ENCODE measurements at places on chromosomes 3 and 15. TPM values are rescaled to one million over a fixed set of nuclear protein-coding genes. Genes with fewer than 3 reads are reported as not detected.

CPN2 gene
- total RNA-seq, result not detected

EFCAB12 gene
- 0.45 TPM for total RNA-seq

TRH gene
- not detected for total RNA-seq

TNFAIP8L3 gene
- 8.9 TPM for total RNA-seq
